Suprapubic skin (tissue), 4 donors: ENCODE measurements at places on chromosomes 4 and X. TPM values are rescaled to one million over a fixed set of nuclear protein-coding genes. Genes with fewer than 3 reads are reported as not detected.

- H3K36me3 ChIP-seq: no peaks in the 10 kb centered on the region
- no peak within 1 kb of the TSS for H3K4me3 ChIP-seq
Observed at GRCh38 chr4:99574530-99575324, at the start of gene MTTP. Gene MTTP, plus strand, starts transcription at chr4:99574824. Its CDS starts 86 bp downstream, at chr4:99574910.

GRCh38 chr4:28443801-28444412 is 1583.3 kb downstream of the STIM2 start:
- H3K4me1 ChIP-seq: no peaks in the 10 kb centered on the region
- H3K4me3 ChIP-seq: no peak overlapping the region
- no peak for DNase-seq
- no peaks in the 10 kb centered on the region for H3K27me3 ChIP-seq
- no peak overlapping the region for H3K27ac ChIP-seq
- no peaks in the 10 kb centered on the region for H3K36me3 ChIP-seq

The PALLD gene
- 106 TPM for total RNA-seq

DNA sequence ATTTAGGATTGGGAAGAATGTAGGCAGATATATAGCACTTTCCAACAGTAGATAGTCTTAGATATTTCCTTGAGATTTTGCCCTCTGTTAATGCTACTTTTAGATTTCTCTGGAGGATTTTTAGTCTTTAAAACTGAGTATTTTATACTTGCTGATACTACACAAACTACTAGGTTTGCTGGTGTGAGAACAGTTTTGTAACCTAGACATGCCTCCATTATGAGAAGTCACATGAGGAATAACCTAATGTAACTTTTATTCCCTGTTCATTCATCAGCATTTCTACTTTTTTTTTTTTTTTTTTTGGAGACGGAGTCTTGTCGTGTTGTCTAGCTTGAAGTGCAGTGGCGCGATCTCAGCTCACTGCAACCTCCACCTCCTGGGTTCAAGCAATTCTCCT is 137.2 kb downstream of the RAPGEF2 start:
- no peak overlapping the region for H3K4me3 ChIP-seq
- no peak overlapping the region for H3K27ac ChIP-seq
- peaks cover 20% of the 10 kb centered on the region for H3K4me1 ChIP-seq
- no peaks in the 10 kb centered on the region for H3K36me3 ChIP-seq
- no peak for DNase-seq

DNA sequence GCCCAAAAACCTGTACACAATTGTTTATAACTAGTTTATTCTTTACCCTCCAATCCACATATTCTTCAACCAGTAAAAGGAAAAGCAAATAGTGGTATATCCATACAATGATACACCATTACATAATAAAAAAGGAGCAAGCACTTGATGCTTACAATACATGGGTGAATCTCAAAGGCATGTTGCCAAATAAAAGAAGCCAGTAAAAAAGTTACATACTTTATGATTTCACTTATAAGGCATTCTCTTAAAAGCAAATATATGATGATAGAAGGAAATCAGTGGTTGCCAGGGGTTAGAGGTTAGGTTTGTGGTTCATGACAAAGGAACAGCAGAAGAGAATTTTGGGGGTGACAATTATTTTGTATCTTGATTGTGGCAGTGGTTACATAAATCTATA is 896.1 kb upstream of the LCORL start:
- H3K27me3 ChIP-seq: no peaks in the 10 kb centered on the region
- no peak for DNase-seq
- H3K4me3 ChIP-seq: no peak overlapping the region
- no peaks in the 10 kb centered on the region for H3K36me3 ChIP-seq

The FGF5 gene
- not detected for total RNA-seq

The HTN3 gene
- not detected for total RNA-seq

DNA sequence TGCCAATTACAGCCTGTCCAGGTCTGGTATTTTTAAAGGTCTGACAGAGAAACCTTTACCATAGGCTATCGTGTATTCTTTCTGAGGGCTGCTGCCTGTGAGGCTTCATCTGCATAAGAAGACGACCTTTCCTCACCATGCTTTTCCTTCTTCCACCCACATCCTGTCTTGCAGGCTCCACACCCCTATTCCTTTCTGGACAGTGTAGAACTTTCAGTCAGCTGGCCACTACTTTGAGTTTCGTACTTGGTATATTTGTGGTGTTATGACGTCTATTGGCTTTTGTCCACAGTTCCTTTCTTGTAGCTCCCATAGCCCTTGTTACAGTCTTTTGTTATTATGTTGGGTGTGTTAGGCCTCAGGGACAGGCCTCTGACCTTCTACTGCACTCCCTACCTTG is 311.4 kb downstream of the RAPGEF2 start:
- DNase-seq: no peak
- no peaks in the 10 kb centered on the region for H3K4me1 ChIP-seq
- H3K27ac ChIP-seq: no peak overlapping the region

The MAGEA10 gene
- not detected for total RNA-seq

DNA sequence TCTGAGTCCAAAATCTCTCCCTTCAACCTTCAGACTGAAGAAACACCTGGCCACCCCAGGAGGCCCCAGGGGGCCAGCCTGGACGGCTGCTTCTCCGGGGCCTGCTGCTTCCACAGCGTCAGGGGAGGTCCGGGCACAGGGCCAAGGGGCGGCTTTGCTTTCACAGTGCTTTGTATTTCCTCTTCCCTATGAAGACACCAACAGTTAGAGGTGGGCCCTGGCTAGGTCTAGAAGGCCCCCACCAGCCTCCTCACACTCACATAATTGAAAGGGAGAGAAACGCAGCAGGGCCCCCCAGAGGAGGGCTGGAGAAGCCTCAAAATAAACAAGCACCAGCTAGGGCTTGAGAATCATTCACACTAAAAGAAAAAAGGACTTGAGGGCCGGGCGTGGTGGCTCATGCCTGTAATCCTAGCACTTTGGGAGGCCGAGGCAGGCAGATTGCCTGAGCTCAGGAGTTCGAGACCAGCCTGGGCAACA is 17.8 kb downstream of the SCD5 start:
- H3K27ac ChIP-seq: no peak overlapping the region
- H3K4me1 ChIP-seq: peaks cover 32% of the 10 kb centered on the region
- no peak for DNase-seq
- no peaks in the 10 kb centered on the region for H3K27me3 ChIP-seq
- H3K36me3 ChIP-seq: no peaks in the 10 kb centered on the region

The HS6ST2 gene
- total RNA-seq: not detected

GRCh38 chr4:70619288-70619687 is 9.3 kb upstream of the ENAM start:
- no peaks in the 10 kb centered on the region for H3K36me3 ChIP-seq
- no peaks in the 10 kb centered on the region for H3K27me3 ChIP-seq
- H3K4me1 ChIP-seq: no peaks in the 10 kb centered on the region
- H3K27ac ChIP-seq: no peak overlapping the region
- no peak for DNase-seq
- no peak overlapping the region for H3K4me3 ChIP-seq

The MAMLD1 gene
- total RNA-seq: 4.5 TPM

GRCh38 chr4:182276210-182277109 is 33.3 kb downstream of the TENM3 start:
- H3K27me3 ChIP-seq: no peaks in the 10 kb centered on the region
- no peak overlapping the region for H3K4me3 ChIP-seq
- no peak overlapping the region for H3K27ac ChIP-seq
- no peaks in the 10 kb centered on the region for H3K4me1 ChIP-seq
- H3K36me3 ChIP-seq: no peaks in the 10 kb centered on the region

DNA sequence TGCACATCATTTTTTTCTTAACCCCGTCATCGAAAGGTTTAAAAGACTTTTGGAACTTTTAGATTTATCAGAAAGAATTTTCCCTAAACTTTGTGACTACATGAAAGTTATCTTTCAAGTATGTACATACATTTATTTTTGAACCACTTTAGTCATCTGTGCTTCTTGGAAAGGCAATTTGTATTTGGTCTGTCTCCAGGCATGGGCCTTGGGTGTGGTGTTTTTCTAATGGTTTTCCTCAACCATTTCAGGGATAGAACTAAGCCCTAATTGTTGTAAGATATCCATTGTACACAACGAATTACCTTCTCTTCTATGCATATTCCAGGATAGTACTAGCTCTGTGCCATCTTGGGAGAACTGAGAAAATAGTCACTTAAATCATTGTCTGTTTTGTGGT is 191.5 kb upstream of the RPL34 start:
- no peaks in the 10 kb centered on the region for H3K36me3 ChIP-seq
- no peaks in the 10 kb centered on the region for H3K27me3 ChIP-seq
- no peak overlapping the region for H3K27ac ChIP-seq
- H3K4me3 ChIP-seq: no peak overlapping the region

The ENPEP gene
- total RNA-seq: 2.4 TPM

- H3K27me3 ChIP-seq: no peaks in the 10 kb centered on the region
- no peak for DNase-seq
- no peak overlapping the region for H3K27ac ChIP-seq
Observed at GRCh38 chr4:132683957-132684356, 465.1 kb upstream of the PCDH10 start.

DNA sequence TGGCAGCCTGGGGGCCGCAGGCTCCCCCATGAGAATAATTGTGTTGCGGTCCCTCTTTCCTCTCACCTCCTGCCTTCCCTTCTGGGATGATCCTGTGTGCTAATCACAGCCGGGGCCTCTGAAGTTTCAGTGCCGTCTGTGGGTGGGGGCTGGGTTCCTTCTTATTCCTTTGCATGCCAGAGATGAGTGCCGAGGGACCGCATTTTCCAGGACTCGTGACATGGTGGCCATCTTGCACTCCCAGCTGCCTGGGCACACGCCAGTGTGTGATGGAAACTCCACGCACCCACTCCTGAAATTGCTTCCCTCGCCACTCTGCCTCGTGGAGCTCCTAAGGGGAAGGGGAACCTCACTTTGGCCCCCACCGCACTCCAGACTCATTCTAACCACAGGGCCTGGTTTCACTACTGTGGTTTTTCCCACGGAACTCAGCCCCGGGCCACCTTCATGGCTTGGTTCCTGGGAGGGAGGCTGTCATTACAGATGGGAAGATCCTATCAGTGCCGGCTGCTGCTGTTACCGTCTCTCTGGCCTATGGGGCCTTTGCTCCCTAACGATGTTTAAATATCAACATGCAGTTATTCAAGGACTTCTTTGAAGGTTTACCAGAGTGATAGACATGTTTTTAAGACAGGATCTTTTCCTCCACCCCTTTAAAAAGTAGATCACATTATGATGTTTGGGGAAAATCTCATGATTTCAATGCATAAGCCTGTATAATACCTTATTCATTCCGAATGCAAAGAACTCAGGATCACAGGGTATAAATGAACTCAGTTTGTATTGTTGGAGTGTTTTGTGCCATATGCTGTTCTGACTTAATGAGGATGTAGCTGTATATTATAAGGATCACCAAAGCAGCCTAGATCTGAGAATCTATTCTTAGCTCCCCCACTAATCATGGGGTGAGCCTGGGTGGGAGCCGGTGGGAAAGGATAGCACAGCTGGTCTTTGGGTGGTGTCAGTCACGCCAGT is 89.6 kb downstream of the SORCS2 start:
- no peak for DNase-seq
- no peak overlapping the region for H3K27ac ChIP-seq
- peaks cover 10% of the 10 kb centered on the region for H3K27me3 ChIP-seq
- H3K4me1 ChIP-seq: peaks cover 35% of the 10 kb centered on the region
- no peak overlapping the region for H3K4me3 ChIP-seq

- peaks cover 65% of the 10 kb centered on the region for H3K36me3 ChIP-seq
- no peaks in the 10 kb centered on the region for H3K4me1 ChIP-seq
- H3K27me3 ChIP-seq: no peaks in the 10 kb centered on the region
- no peak for DNase-seq
- H3K4me3 ChIP-seq: no peak overlapping the region
- no peak overlapping the region for H3K27ac ChIP-seq
Observed at GRCh38 chr4:77023920-77024319, 51.9 kb downstream of the CCNI start.

GRCh38 chrX:136879001-136879687 is 1.4 kb downstream of the RBMX start:
- H3K27ac ChIP-seq: peak overlapping the region; percentile 96
- H3K4me3 ChIP-seq: peak overlapping the region; percentile 71
- peaks cover 31% of the 10 kb centered on the region for H3K36me3 ChIP-seq
- no peak for DNase-seq
- H3K27me3 ChIP-seq: no peaks in the 10 kb centered on the region

DNA sequence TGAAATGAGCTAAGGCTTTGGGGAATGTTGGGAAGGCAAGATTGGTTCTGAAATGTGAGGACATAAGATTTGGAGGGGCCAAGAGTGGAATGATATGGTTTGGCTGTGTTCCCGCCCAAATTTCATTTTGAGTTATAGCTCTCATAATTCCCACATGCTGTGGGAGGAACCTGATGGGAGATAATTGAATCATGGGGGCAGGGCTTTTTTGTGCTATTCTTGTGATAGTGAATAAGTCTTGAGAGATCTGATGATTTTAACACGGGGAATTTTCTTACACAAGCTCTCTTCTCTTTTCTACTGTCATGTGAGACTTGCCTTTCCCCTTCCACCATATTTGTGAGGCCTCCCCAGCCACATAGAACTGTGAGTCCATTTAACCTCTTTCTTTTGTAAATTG is 157.6 kb upstream of the C1QTNF7 start:
- no peaks in the 10 kb centered on the region for H3K27me3 ChIP-seq
- no peaks in the 10 kb centered on the region for H3K4me1 ChIP-seq
- H3K27ac ChIP-seq: no peak overlapping the region
- DNase-seq: no peak
- H3K4me3 ChIP-seq: no peak overlapping the region
- H3K36me3 ChIP-seq: no peaks in the 10 kb centered on the region

The CDX4 gene
- total RNA-seq: not detected

GRCh38 chr4:147822128-147822527 is 90.2 kb downstream of the ARHGAP10 start:
- H3K36me3 ChIP-seq: peaks cover 4% of the 10 kb centered on the region
- no peak overlapping the region for H3K4me3 ChIP-seq
- peak overlapping the region; percentile 16 for H3K27ac ChIP-seq
- peaks cover 46% of the 10 kb centered on the region for H3K4me1 ChIP-seq

GRCh38 chr4:169707958-169708643 is 49.6 kb downstream of the HPF1 start:
- no peak for DNase-seq
- H3K27ac ChIP-seq: no peak overlapping the region
- no peaks in the 10 kb centered on the region for H3K27me3 ChIP-seq

The ATOH1 gene
- not detected for total RNA-seq

DNA sequence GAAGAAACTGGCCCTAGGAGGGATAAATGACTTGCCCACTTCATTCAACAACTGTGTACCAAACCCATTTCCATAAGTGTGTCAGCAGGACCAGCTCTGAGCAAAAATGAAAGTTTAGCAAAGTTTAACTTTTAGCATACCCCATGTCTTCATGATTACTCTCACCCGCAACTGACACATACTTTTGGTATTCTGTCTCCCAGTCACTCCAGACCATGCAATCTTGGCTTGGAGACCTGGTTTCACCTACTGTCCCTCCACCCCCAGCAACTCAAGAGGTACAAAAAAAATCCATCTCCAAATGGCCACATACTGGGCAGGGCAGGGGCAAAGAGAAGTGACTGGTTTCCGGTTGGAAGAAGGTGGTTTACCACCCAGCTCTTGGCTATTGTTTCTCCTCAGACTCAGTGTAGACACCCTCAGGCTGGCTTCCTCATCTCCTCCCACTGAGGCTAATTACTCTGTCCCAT is 79.8 kb downstream of the RLIM start:
- H3K36me3 ChIP-seq: no peaks in the 10 kb centered on the region
- H3K27me3 ChIP-seq: no peaks in the 10 kb centered on the region
- H3K27ac ChIP-seq: no peak overlapping the region
